Activated CD4-positive, alpha-beta T cell treated with anti-CD3 and anti-CD28 coated beads, Interleukin-2, amount 10 ng/mL, durations not matched to agents 24 days and 14 days (primary cell): ENCODE measurements at places on chromosomes 3 and 15. TPM values are rescaled to one million over a fixed set of nuclear protein-coding genes. Genes with fewer than 3 reads are reported as not detected.

DNA sequence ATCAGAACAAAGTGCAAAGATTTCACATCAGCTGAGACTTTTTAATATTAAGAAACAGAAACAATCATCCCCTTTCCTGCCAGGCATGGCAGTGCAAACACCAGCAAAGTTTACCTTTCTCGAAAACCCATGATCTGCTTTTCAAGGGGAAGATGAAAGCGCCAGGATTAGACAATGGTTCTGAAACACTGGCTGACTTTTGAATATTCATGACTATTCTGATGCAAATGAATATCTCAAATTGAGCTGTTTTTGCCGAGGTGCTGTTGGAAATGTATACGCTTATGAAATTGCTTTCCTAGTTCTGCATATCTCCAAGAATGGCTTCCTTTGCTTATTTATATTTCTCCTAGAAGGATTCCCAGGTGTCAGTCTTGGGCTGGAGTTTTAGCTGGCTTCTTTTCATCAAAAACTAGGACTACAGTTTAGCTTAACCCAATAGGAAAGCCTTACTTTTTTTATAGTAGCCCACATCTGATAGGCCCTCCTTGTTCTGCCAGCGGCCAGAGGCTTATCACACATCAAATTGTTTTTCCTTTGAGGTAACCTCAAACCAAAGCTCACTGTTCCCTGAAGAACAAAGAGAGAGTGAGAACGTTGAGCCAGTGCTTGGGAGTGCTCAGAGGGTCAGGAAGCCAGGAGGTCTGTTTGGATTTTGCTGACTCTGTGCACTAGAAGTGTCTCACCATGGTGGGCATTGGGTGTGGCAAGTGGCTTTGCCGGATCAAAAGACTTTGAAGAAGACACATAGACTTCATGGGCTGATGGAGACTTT is 74.0 kb upstream of the PLCL2 start:
- no peak for DNase-seq

DNA sequence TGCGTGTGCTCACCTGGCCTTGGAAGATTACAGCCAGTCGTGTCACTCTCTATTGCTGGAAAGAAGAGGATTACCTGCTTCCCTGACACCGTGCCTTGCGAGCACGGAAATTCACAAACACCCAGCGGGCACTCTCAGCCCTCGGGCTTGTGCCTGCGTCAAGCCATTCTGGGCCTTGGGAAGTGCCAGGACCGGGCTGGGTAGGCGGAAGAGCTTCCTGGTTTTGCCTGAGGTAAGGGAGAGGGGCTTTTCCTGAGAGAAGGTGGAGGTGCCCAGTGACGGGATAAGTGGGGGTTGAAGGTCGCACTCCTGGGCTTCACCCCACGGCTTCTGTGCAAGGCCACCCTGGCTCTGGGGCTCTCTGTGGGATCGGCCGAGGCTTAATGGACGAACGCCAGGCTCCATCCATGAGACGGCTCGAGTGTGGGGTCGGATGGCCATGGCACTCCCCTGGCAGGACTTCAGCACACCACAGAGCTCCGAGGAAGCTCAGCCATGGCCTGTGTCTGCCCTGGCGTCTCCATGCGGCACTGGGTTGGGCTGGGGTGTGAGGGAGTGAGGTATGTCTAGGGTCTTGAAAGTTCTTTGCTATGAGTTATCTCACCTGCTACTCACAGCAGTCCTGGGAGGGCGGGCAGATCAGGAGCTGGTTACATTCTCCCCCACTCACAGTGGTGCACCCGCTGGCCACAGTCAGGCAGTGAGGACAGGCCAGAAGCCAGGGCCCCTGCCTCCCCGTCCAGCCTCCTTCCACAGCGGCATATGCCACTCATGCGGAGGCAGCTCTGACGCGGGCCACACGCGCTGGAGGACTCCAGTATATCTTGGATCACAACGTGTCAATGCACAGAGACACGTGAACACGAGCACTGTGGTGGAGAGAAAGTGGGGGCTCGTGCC is 209.0 kb downstream of the XXYLT1 start:
- no peak for DNase-seq

DNA sequence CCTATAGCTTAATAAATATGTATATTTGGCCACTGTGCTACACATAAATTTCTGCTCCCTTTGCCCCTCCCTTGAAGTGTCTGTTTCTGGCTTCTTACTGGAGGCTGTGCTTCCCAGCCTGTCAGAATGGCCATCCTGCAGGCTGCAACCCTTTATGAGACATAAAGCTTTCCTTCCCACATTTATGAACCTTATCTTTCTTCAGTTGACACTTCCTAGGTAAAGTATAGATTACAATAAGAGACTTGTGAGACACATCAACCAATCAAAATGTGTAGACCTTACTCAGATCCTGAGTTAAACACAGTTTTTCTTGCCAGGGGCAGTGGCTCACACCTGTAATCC is 29.5 kb downstream of the SCN11A start:
- no peak for DNase-seq

DNA sequence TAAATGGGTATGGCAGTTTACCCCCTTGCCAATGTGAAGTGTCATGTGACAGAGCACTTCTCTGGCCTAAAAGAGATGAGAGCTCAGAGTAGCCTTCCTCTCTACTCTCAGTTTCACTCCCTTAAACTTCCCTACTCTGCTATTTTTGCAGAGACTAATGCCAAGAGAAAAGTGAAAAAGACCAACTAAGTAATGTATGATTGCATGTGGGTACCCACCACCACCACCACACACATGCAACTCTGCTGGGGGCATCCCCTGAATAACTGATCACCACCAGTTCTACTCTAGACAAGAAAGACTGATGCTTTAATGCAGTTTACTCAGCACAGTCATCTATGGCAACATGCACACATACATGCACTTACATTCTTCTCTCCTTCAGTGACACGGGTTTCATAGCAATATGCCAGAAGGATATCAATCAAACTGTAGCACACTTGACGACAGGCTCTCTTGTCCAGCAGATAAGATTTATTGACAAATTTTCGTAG is 31.3 kb downstream of the SHQ1 start:
- DNase-seq: no peak

- no peak for DNase-seq
These were observed 58.4 kb downstream of the DAPK2 start for GRCh38 chr15:63987796-63988378.

The ISLR2 gene
- not detected in 2 replicates for total RNA-seq

The MKRN3 gene
- total RNA-seq: 1.5 and 2.1 TPM in 2 replicates

The C3orf22 gene
- total RNA-seq: not detected in 2 replicates

The MUC20 gene
- 2.9 and 3.7 TPM in 2 replicates for total RNA-seq

The GOLGA6L7 gene
- total RNA-seq: not detected in 2 replicates

The SLC7A14 gene
- total RNA-seq: not detected in 2 replicates

The GABRR3 gene
- 0.05 and 0.12 TPM in 2 replicates for total RNA-seq

The PLSCR5 gene
- not detected in 2 replicates for total RNA-seq
